ENCODE measurements at places on chromosomes 6 and 20.

GRCh38 chr6:115004982-115005381, 662.2 kb upstream of the HS3ST5 start:
- no peak for DNase-seq

DNA sequence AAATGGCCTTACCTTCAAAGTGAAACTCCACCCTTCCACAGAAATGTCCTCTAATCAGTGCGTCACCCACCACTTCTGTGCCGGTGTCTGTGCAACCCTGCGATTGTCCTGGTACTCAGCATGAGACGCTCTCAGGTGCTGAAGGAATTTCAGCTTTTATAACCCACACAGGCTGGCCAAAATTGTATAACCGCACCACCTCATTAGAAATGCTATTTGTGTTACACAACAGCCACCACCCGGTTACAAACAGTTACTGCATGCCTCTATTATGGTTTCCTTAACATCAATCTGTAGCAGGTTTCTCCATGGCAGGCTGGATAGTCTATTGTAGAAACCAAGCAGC, 51.5 kb downstream of the SLC23A2 start:
- DNase-seq, result no peak

GRCh38 chr20:37447688-37448087, 73.4 kb upstream of the NNAT start:
- no peak for DNase-seq

GRCh38 chr6:14816116-14816859, 429.6 kb upstream of the JARID2 start:
- no peak for DNase-seq

GRCh38 chr6:37688078-37688850, 9.4 kb downstream of the MDGA1 start:
- DNase-seq, result no peak

- no peak for DNase-seq
Measured at GRCh38 chr6:134138226-134138975, 86.0 kb upstream of the SLC2A12 start.

GRCh38 chr6:125962900-125963497, 6.4 kb downstream of the HINT3 start:
- DNase-seq, result no peak

GRCh38 chr6:144653885-144654505, 368.9 kb downstream of the UTRN start:
- DNase-seq, result no peak

DNA sequence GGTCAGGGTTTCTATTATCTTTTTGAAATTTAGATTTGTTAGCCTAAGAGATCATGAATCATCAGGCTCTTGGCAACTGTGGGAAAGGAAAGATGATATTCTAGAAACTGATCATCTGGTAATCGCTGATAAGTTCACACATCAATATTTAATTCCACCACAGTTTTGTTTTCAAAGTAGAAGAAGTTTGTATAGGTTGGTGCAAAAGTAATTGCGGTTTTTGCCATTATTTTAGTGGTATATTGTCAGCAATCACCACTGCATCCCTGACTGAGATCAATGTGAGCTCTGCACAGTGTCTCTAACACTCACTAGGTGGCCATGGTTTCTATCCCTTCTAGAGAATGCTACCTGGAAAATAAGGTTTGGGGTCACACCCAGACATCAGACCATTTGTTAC, 17.0 kb upstream of the PXDC1 start:
- no peak for DNase-seq

GRCh38 chr6:121837545-121838229, 402.2 kb downstream of the GJA1 start:
- DNase-seq, result no peak

DNA sequence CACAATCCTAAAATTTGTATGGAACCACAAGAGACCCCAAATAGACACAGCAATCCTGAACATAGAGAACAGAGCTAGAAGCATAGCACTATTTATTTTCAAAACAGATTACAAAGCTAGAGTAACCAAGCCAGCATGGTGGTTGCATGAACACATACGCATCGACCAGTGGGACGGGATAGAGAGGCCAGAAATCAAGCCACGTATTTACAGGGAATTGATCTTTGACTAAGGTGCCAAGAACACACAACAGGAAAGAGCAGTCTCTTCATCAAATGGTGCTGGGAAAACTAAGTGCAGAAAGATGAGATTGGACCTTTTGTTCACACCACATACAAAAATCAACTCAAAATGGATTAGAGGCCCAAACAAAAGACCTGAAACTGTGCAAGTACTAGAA, 21.1 kb downstream of the TTLL2 start:
- no peak for DNase-seq

DNA sequence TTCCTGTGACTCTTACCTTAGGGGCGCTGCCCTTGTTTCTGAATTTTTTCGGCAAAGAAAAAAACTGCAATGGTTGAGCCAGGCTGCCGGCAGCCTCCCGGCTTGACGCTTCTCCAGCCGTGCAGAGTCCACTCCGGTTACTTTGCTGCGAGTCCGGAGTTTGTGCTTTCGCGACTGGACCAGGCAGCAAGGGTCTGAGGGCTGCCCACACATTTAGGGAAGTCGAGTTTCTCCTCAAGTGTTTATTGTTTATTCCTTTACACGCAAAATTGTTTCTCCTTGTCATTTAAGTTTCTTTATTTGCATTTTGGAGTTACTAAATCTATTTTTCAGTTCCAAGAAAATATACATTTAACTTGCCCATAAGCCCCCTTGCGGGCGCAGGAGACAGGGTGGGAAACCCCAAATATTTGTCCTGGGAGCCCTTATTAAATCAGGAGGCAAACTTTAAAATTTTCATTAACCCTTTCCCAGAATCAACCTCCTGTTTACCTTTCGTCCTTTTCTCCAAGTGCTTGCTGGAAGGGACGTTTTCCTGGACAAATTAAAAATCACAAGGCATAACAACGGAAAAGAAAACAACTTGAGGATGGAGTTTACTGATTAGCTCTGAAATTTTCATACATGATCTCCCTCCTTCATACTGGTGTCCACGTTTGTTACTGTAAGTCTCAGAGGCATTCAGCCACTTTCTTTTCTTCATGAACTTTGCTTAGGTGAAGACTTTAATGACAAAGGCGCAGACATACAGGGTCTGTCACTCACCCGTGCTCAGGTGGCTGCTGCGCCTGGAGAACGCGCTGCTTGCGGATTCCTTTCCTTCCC, 1.7 kb upstream of the PDE10A start:
- DNase-seq, result no peak

- DNase-seq, result no peak
Measured at GRCh38 chr20:45611054-45611453, 18.5 kb upstream of the WFDC10A start.

- DNase-seq, result no peak
Measured at GRCh38 chr6:104940893-104941728, 15.8 kb upstream of the LIN28B start.

Measured in stimulated activated CD8-positive, alpha-beta memory T cell treated with anti-CD3 and anti-CD28 coated beads, Interleukin-4, amount 100 ng/mL, for 1 hour (primary cell).